Cortex of kidney (tissue), 1 donor: ENCODE measurements at places on chromosomes 7 and 10.

GRCh38 chr7:155935005-155935557 is 122.8 kb upstream of the SHH start:
- no peak for DNase-seq

- no peak for DNase-seq
Observed at GRCh38 chr10:1253523-1254353, 197.6 kb downstream of the WDR37 start.

DNA sequence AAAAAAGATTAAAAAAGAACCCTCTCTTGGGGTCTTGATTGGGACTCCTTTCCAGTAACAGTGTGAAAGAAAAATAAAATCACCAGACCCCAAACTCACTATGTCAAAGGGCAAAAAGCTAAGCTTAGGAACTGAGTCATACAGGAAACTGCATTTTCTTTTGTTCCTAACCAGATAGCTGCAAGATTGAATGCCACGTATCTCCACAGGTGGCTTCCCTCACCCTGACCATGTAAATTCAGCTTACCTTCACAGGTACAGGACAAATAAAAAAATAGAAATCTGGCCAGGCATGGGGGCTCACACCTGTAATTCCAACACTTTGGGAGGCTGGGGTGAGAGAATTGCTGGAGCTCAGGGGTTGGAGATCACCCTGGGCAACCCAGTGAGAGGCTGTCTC is 32.5 kb upstream of the EIF4H start:
- no peak for DNase-seq

DNA sequence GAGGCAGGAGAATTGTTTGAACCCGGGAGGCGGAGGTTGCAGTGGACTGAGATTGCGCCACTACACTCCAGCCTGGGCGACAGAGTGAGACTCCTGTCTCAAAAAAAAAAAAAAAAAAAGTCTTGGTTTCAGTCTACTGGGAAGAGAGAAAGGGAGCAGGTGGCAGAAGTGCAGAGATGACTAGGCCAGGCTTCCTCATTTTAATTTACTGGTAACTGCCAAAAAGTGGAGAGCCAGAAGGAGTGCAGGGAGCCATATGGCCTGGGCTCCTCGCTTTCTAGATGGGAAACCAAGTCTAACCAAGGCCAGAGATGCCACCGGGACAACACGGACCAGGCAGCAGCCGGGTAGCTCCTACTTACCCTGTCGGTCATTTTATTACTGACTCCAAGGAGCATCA is 12.2 kb downstream of the SEPHS1 start:
- DNase-seq, result no peak

GRCh38 chr10:101896225-101896877 is 52.8 kb upstream of the KCNIP2 start:
- DNase-seq, result no peak

DNA sequence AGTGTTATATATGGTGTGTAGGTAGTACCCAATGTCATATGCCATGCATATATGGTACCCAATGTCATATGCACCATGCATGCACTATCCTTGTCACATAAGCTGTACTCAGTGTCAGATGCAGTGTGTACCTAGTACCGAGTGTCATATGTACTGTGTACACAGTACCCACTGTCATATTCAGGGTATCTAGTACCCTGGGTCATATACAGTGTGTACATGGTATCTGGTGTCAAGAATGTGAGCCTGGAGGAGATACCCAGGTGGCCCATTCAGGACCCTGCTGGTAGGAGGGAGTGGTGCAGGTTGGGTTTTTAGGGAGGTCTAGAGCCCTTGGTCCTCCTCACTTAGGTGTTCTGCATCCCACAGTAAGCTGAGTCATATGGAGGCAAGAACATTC is 1.8 kb downstream of the ZMYND11 start:
- no peak for DNase-seq

GRCh38 chr7:155580367-155580766 is 34.0 kb upstream of the CNPY1 start:
- DNase-seq, result no peak

DNA sequence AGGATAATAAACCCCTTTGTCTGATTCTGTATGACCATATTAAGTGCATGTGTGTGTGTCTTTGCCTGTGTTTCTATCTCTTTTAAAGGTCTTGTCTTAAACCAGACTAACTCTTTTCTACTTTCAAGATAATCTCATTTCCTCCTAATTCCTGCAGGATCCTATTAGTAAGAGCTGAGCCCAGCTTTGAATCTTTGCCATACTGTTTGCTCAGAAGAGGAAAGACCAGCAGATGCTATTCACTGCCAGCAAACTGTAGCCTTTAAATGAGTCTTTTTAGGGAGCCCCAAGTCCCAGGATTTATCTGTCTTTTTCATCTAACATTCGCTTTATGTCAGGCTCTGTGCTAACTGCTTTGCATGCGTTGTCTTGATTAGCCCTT is 2.9 kb downstream of the GPR158 start:
- no peak for DNase-seq

DNA sequence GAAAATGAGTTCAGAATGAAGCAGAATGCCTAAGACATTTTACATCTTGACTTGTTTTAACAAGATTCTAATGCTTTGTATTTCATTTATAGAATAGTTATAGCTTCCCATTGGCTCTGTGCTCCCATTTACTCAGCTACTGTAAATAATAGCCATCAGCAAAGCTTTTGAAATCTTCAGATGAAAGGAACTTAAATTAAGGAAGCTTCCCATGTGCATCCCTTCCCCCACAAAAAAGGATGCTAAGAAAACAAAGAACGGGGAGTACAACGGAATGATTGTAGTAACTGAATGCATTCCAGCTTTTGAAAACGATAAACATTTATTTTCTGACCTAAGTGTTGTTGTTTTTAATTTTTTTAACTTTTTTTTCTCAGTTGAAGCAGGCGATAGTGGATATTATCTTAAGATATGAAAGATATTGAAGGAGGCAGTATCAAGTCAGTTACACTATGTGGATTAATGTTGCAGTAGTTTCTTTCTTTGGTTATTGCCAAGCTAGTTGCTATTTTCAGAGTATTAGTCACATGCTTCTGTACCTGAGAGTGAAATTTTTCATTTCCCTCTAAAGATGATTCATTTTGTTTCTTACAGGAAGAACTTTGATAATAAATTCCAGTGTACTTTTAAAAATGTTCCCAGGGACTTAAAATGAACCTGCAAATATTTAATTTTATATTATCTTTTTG is 129.2 kb downstream of the KCND2 start:
- no peak for DNase-seq

DNA sequence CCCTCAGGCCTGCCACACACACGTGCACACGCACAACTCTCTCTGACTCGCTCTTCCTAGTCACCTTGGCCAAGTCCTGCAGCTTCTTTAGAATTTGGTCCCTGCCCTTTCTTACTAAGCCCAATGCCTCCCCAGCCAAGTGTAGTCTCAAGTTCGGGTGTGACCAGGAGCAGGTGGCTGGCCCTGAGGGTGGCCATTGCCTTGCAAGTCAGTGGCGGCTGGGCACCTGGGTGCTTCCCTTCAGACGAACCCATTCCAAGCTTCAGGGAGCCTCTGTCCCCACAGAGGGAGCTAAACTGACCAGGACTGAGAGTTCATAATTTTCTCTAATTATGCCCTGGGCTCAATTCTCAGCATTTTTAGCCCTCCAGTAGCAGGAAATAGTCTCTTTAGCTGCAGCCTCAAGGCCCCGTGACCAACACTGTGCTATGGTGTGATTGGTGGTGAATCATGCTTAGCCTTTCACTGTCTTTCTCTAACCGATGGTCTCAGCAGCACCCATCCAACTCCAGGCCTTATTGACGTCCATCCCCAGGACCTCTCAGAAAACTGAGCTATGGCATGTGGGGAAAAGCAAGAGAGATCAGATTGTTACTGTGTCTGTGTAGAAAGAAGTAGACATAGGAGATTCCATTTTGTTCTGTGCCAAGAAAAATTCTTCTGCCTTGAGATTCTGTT is 34.7 kb upstream of the FXYD4 start:
- no peak for DNase-seq

GRCh38 chr10:13649844-13650520 is 63.2 kb downstream of the PRPF18 start:
- no peak for DNase-seq

GRCh38 chr10:28431139-28431538 is 101.8 kb upstream of the WAC start:
- no peak for DNase-seq

GRCh38 chr7:20574784-20575720 is 40.4 kb upstream of the ABCB5 start:
- DNase-seq, result no peak

GRCh38 chr10:79310200-79310865 is 36.9 kb upstream of the PPIF start:
- no peak for DNase-seq

GRCh38 chr7:30348083-30348560 is 63.7 kb downstream of the ZNRF2 start:
- no peak for DNase-seq

- DNase-seq, result no peak
Observed at GRCh38 chr7:46291601-46292150, 370.6 kb upstream of the IGFBP3 start.
